Nephron progenitor cell (in vitro differentiated cells): ENCODE measurements at places on chromosomes 13 and 19.
A peak's percentile ranks its signal among the peaks of the same experiment; 100 is the strongest.

DNA sequence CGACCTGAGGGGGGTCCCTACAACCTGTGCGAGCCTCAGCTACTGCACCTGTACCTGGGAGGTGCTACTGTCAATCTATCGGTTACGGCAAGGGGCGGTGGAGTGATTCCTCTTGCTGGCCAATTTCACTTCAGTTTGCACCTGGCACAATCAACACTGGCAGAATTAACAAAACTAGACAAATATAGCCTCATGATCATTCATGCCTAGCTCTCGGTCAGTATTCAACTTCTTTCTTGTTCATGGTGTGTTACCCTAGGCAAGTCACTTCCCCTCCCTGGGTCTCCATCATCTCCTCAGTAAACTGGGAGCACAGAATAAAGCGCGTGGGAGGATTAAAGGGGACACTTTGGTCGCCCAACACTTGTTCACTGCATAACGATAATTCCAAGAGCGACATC lies 618 bp downstream of the HAUS8 start:
- DNase-seq, result no peak

- DNase-seq, result peak; percentile 46
Observed at GRCh38 chr19:43525836-43526771, 897 bp downstream of the ETHE1 start.

DNA sequence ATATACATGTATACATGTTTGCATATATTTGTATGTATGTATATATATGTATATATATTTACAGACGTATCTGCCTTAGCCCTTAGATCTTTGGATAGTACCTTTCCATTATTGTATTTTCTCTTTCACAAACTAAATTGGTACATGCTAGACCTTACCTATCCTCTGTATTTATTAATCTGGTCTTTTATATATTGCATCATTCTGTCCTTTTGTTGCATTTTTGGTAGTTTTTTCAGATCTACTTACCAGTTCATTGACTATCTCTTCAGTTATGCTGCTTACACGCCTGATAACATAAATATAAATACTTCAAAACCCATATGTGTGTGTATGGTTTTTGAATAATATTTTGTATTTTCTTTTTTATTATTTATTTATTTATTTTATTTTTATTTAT lies 11.7 kb downstream of the ZNF613 start:
- no peak for DNase-seq

DNA sequence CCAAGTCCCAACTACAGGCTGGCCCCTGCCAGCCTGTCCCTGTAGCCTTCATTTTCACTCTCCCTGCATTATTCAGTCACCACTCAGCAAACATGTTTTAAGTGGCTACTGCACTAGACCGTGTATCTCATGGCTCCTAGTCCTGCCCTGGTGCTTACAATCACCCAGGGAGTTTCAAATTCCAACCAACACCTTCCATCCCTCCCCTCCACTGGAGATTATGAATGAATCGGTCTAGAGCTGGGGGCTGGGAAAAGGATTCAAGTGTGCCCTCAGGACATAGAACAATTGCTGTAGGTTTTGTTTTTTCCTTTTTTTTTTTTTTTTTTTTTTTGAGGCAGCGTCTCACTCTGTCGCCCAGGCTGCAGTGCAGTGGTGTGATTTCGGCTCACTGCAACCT lies 15.0 kb upstream of the TNFAIP8L1 start:
- no peak for DNase-seq

GRCh38 chr13:48539550-48539949 lies 6.7 kb upstream of the RCBTB2 start:
- no peak for DNase-seq

GRCh38 chr19:12997967-12998940 lies 3.0 kb downstream of the NFIX start:
- DNase-seq, result no peak

- no peak for DNase-seq
Observed at GRCh38 chr19:33849551-33850147, 53.0 kb downstream of the KCTD15 start.

DNA sequence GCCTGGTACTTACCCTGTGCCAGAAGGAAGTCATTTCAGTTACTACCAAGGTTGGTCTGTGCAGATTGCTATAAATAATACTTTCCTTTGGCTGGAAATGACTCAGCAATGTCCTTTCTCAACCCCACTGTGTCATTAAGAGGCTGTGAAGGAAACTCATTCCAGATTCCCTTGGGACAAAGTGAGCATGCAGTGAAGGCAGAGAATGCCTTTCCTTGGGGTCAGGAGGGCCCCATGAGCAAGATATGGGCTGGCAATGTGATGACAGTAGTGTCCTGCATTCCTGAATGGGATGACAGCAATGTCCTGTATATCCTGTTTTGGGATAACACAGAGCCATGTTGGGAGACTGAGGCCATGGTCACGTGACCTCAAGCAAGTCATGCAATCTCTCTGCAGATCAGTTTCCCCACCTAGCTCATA lies 213.1 kb upstream of the TMTC4 start:
- DNase-seq, result no peak

DNA sequence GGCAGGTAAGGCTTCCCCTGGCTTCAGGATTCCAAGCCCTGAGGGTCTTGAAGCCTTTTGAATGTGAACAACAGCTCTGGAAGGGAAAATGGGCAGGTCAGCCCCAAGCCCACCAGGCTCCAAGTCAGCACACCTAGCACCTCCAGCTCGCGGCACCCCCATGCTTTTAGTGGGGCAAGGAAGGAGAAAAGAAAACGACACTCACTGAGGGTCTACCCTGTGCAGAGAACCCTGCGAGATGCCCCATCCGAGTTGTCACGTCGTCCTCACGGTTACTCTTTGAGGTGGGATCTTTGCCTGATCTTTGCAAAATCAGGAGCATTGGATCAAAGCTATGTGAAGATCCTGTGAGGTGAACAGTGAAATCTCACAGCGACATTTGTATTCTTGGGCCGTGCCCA lies 5.7 kb upstream of the F10 start:
- DNase-seq, result no peak

DNA sequence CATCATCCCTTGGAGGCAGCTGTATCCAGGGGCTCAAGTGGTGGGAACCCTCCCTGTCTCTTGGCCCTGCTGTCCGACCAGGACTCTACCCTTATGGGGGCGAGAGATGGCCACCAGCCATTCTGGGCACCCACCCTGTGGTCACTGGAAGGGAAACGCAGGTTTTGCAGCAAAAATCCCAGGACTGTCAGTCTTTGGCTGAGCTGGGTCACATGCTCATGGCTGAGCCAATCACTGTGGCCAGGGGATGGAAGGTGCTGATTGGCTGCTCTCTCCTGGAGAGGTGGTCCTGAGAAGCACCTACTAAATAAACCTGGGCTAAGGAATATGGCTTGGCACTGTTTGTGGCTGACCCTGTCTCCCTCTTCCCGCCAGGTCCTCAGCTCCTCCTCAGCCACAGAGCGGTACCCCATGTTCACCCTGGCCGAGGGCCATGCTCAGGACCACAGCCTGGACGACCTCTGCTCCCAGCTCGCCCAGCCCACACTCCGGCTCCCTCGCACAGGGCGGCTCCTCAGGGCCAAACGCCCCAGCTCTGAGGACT lies 8.9 kb downstream of the ATG4D start:
- no peak for DNase-seq

GRCh38 chr13:74193391-74193790 lies 59.2 kb upstream of the KLF12 start:
- no peak for DNase-seq

GRCh38 chr13:73082895-73083294 lies 24.1 kb downstream of the KLF5 start:
- DNase-seq, result no peak

DNA sequence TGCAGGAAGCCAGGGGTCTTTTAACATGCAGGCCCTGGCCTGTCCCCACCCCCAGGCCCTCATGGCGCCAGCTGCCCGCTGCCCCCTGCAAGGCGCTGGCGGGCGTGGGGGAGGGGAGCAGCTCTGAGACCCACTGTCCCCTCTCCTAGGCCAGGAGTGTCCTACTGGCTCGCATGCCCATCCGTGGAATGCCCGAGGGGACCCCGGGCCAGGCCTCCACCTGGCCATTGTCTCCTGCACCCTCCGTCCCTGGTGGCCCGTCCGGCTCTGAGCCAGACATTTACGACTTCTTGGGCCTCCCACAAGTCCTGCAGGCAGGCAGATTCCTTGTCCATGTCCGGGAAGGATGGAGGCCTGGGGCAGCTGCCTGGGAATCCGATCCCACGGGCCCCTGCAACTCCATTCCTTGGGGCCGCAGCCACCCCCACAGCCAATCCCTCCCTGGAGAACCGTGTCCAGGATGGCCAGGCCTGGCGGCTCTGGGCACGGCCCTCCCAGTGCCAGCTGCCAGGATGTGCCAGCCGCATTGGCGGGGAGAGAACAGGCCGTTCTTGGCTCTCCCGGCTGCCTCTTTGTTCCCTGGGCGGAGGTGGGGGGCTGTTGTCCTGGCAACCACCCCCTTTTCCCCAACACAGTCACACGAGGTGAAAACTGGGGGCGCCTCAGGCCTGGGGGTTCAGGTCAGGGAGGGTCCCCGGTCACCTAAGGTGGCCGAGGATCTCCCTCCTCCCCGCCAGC lies 10.5 kb upstream of the PLIN3 start:
- DNase-seq, result peak; percentile 38

DNA sequence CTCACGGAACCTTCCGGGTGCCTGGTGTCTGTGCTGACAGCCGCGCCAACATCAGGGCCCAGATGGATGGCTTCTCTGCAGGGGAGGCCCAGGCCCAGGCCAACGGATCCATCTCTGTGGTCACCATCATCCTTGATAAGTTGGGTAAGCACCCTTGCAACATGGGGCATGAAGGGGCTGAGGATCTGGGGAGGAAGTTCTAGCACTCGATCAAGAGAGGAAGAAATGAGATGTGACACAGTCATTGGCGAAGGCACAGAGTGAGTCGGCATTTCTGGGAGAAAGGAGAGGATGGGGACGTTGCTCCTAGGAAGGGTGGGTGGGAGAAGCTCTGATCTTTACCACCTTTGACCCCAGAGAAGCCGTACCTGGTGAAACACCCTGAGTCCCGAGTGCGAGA lies 4.4 kb downstream of the CILP2 start:
- DNase-seq, result no peak

- DNase-seq, result no peak
Observed at GRCh38 chr19:15280915-15281683, 48.9 kb upstream of the EPHX3 start.

- DNase-seq, result peak; percentile 28
Observed at GRCh38 chr19:1261538-1261797, 7.7 kb upstream of the CIRBP start.

DNA sequence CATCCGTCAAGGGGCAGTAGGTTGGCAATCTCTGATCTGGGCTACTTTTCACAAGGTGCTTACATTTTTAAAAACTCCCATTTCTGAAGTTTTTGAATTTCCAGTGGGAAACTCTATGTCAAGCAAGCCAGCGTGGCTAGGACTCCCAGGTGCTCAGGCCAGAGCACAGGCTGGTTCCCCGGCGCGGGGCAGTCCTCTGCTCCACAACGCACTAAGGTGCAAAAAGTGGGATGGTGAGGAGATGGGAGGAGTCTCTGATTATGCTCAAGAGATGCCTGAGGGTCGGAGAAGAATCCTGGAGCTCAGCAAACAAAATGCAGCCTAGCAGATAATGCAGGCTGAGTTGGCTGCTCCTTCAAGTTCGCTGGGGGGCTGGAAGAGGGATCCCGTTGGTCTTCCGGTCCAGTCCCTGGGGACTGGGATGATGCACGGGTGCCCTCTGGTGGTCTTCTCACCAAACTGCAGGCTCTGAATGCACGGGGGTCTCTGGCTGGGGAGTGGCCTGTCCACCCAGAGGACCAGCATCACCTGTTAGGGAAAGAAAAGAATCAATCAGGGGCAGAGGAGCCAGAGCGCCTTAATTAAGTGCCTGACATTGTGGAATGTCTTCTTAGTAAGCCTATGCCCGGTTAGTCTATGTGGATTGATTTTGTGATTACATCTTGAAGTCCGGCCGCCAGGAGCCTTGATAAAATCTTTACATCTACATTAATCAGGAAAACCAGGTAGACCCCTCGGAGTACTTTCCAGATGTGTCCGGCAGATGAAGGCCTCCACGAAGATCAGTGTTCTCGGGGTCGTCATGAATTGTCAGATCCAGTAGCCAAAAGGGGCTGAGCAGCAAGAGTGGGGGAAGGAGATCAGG lies 244.4 kb upstream of the MAB21L1 start:
- peak; percentile 81 for DNase-seq

DNA sequence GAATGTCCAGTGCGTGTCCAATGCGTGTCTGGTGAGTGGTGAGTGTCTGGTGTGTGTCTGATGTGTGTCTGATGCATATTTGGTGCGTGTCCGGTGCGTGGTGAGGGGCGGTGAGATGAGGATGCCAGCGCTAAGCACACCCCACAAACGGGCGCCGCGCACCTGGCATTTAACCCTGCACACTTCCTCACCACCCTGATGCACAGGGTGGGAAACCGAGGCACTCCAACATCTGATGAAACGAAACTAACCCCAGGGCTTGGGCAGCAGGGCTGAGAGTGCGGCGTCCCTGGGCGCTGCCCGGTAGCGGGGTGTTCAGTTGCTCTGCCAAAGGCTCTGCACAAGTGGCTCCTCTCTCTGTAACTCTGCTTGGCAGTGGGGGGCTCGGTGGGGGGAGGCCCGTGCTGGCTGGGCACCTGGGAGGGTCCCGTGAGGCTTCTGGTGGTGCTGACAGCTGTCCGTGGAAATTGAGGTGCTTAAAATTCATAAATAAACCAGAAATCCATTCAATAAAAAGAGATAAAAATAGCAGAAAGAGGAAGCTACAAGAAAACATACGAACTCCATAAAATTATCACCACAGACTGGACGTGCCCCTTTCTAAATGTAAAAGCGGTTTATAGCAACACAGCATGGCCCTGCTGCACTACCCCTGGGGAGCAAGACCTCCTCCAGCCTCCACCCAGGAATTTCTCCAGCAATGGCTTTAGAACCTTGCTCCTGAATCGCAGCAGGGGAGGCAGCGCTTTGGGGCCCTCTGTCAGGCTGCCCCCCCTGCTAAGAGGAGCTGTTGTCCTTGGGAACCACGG lies 76.0 kb downstream of the RASA3 start:
- DNase-seq, result no peak

GRCh38 chr19:10074153-10074552 lies 12.0 kb upstream of the SHFL start:
- DNase-seq, result no peak

DNA sequence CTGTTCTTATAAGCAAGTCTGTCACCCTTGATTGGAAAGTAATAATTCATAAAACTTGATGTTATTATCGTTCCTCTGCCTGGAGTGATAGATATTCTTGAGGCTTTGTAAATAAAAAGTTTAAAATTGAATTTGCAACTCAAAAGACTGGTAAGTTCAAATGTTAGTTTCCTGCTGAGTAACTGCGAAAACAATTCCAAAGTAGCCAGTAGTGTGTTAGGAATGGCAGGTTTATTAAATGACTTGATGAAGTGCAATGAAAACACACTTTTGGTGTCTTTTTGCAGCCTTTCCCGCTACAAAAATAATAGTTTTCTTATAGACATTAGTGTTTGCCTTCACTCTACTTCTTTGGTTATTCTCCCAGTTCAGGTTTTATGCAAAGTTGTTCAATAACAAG lies 299.3 kb downstream of the DLEU7 start:
- DNase-seq, result no peak
